ENCODE measurements at places on chromosomes 2 and 18.
A peak's percentile ranks its signal among the peaks of the same experiment; 100 is the strongest.

DNA sequence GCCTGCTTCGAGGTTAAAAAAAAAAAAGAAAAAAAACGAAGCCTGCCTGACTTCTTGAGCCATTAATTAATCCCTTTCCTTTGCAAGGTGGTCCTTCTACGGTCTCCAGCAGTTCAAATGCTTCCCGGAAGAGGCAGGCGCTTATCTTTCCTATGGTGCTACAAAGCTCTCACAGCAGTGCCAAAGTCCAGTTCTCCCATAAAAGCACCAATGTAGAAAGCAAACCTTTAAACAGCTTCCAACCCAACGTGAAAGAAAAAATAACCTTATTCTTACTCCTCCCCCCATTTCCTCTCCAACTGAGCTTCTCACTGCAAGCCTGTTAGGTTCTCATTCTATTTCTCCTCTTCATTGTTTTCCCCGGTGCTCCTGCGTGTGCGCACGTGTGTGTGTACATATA lies 317.4 kb upstream of the SOX11 start:
- no peak for DNase-seq

DNA sequence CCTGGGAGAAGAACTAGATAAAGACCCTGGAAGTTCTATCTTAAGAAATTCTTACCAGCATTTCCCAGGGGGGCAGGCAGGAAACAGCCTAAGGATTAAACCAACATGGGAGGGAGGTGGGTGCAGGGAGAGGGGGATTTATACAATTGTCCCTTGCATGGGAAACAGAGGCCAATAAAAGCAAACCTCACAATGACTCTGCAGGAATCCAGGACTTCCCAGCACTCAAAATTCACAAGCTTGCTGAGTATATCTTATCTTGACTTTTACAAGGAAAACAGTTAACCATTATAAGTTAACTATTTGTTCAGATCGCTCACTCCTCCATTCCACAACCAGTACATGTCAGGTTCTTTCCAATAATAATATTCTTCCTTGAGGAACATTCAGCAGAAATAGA lies 241.3 kb downstream of the MREG start:
- DNase-seq: no peak

DNA sequence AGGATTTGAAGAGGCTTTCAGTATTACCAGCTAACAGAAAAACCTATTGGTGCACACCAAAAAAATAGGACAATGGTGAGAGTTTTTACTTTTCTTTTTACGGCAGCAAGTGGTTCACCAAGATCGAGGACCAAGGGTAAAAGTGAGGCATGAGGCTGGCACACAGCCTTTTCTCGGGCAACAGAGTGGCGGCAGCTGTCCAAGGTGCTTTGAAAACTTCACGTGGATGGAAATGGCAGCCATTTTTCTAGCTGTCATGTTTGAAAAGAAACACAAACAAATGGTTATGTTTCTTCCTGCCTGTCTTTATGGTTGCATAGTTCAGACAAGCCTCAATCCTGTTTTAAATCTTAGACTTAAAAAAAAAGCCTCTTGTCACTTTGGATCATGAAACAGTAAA lies 812.5 kb upstream of the CHAC2 start:
- no peak for DNase-seq

DNA sequence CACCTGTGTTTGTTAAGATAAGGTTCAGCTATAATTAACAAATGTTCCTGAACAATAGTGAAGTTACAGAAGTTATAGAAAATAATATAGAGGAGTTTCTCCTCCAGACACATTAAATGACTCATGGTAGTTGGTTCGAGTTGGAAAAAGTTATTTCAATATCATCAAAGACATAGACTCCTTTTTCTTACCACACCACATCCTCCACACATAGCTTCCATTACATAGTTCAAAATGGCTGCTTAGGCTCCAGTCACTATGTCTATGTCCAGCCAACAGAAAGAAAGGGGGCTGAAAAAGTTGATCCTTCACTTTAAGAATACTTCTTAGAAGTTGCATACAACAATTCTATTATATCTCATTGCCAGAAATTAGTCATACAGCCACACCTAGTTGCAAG lies 50.7 kb downstream of the DYNAP start:
- no peak for DNase-seq

DNA sequence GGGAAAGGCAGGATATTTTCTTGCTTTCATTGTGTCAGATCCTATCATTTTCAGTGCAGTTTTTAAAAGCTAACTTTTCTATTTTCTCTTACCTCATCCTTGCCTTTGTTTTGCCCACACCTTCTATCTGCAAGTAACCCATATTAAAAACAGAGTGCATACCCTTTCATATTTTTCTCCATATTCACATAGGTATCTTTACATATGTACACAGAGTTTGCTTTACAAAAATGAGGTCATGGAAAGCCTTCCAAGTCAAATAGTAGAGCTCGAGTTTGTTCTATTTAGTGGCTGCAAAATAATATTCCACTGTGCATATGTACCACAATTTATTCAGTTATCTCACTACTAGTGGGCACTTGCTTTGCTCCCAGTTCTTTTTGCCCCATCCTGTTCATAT lies 3.9 kb upstream of the DHRS9 start:
- no peak for DNase-seq

DNA sequence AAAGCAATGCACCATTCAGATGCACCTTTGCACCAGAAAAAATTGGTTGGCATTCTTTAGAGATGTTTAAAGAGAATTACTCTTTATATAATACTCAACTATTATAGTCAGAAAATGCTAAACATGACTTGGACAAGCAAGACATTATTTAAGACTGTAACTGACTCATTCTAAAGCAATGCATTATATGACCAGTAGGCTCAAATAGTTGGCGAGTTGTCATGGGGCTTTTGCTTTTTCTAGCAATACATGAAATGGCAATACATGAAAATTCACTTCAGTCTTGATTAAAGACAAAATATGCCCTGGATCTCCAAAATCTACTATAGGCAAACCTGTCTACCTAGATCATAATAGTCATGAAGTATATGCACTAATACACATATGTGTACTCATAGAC lies 216.9 kb upstream of the VWC2L start:
- DNase-seq: no peak

GRCh38 chr18:29560270-29560669 lies 1383.3 kb upstream of the CDH2 start:
- DNase-seq: no peak

DNA sequence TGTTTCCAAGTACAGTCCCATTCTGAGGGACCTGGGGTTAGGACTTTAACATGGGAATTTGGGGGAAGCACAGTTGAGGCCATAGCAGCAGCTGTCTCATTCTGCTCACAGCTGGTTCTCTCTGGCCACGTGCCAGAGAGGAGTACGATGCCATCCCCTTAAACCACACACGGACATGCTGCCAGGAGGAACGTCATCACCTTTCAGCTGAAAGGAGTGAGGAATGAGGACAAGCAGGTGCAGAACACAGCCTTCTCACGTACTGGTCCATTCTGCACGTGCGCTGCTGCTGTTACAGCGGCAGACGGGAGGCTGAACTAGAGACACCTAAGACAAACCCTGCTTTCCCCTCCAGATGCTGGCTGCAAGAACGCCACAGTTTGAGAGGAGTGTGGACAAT lies 33.5 kb downstream of the ODC1 start:
- peak; percentile 75 for DNase-seq

DNA sequence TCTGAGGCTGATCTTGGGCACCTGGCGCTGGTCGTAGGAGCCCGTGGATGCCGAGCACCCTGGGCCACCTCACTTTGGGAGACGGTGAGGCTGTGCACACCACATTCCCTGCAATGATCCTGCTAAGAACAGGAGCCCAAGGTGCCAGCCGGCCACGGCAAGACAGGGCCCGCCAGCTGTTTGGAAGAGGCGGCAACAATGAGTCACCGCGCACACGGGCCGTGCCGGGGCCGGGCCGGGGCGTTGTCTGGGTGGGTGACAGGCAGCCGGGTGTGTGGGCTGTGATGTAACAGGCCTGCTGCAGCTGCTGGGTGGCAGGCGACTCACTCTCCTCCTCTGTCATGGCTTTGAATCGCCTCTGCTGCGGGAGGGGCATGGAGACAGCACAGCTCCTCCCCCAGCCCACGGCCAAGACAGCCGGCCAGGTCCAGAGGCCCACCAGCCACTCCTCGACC lies 49.7 kb upstream of the ODC1 start:
- DNase-seq: peak; percentile 88

DNA sequence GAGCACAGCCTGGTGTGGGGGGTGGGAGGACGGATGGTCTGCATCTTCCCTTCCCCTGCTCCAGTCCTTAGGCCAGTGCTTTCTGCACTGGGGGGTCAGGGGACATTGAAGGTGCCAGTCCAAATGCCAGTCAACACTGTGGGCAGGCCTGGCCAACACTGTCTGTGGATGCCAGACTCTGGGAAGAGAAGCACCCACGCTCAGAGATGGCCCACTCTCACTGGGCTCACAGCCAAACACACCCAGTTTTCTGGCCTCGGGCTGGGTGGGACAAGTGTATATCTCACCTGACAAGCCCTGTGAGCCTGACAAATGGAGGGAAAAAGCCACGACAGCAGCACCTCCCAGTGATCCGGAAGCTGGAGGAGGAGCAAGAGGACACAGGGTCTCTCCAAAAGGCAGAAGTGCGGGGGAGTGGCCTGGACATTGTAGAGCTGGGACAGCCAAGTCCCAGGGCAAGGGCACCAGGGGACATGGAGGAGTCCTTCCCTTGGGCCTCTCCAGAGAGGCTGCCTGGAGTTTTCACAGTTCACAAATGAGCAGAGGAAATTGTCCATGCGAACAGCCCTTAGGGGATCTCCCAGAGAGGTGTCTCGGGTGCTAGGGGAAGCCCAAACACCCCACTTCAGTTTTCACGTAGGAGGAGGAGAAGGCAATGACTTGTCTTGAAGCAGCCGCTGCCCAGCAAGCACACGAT lies 79.3 kb downstream of the SDC1 start:
- DNase-seq: no peak

DNA sequence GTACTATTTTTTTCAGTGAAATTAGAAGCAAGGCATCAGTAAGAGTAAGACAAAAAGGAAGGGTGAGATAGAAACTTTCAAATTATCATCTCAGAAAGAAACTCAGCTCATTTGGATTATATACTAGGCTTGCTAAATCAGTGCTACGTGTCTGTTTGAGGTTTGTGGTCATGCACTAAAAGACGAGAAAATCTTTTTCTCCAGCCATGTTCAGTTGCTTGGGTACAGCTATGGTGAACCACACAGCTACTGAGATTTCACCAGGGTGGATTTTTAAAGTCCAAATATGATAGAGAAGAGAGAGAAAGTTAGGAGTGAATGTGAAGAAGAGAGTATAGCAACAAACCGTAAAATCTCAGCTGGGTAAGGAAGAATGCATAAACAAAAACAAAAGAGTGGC lies 161.6 kb downstream of the PTH2R start:
- DNase-seq: no peak

- no peak for DNase-seq
These were observed 1349.8 kb downstream of the SUCLG1 start for GRCh38 chr2:83109284-83109683.

- no peak for DNase-seq
These were observed 61.5 kb downstream of the INPP4A start for GRCh38 chr2:98505971-98506664.

GRCh38 chr2:60641811-60642788 lies 88.6 kb upstream of the BCL11A start:
- no peak for DNase-seq

- DNase-seq: no peak
These were observed 235.0 kb downstream of the GULP1 start for GRCh38 chr2:188526701-188527100.

- DNase-seq: peak; percentile 87
These were observed 210.7 kb downstream of the KLHL29 start for GRCh38 chr2:23595601-23596251.

- no peak for DNase-seq
These were observed 217.7 kb upstream of the SMAD7 start for GRCh38 chr18:49168281-49168985.

GRCh38 chr2:214575030-214575429 lies 164.2 kb downstream of the VWC2L start:
- DNase-seq: no peak

DNA sequence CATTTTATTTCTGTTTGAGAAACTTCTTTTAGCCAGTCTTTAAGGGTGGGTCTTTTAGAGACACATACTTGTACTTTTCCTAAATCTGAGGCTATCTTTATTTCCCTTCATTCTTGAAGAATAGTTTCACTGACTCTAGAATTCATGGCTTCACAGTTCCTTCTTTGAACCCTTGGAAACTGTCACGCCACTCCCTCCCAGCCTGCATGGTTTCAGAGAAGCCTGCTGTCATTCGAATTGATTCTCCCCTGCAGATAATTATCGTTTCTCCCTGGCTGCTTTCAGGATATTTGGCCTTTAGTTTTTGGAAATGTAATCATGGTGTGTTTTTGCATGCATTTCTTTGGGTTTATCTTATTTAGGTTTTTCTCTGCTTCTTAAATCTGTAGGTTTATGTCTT lies 72.0 kb upstream of the REV1 start:
- no peak for DNase-seq

DNA sequence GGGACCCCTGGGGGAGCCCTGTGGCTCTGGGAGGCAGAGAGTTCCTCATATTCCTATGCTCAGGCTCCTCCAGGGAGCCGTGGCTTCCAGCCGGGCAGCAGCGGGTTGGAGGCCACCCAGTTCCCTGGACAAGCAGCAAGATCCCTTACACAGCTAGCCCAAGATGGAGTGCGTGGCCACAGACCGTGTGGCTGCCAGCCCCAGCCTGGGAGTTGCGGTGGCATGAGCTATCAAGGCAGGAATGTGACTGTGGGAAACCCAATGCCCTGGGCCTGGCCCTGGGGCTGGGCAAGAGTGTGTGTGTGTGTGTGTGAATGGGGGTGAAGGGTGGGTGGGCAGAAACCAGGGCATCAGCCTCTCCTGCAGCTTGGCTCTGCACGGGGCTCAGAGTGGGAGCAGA lies 130.5 kb downstream of the DYSF start:
- no peak for DNase-seq

GRCh38 chr2:29744976-29745375 lies 176.4 kb downstream of the ALK start:
- DNase-seq: no peak

- DNase-seq: peak; percentile 57
These were observed 528 bp upstream of the PCGF1 start for GRCh38 chr2:74507926-74508520.

DNA sequence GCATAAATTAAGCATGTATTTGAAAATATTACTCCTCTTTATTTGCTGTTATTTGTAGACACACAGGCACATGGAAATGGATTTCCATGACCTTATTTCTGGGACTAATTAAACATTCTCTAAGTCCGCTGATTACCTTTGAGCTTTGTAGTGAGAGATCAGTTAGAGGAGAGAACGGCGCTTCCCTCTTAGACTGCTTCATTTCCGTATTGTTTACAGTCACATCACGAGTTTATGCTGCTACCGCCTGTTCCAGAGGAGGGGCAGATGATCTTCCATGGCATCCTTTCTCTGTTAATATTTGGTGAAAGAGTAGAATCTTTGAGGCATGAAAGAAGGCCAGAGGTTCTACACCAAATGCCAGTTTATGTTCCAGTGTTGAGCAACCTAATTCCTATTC lies 404.4 kb downstream of the TRIB2 start:
- DNase-seq: no peak

DNA sequence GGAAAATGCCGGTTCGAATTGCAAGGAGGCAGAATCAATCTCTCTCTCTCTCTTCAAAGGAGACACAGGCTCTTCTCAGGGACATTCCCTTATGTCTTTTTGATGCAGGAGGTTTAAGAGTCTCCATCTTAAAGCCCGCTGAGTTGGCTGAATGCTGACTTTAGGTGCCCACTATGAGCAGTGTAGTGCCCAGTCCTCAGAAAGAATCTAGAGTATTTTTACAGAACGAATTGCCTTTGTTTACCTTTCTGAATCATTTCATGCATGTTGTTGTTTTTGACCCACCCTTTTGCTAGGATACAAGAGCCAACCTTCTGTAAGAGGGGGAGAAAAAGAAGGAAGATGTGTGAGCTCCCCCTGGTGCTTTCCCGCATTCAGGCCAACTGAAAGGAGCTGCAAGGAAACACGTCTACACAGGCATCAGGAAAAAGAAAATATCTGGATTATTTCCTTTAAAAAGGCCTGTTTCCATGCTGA lies 193.5 kb upstream of the TCF4 start:
- DNase-seq: peak; percentile 72

Data from right hindlimb (tissue), 1 donor.